Daoy (cell line): ENCODE measurements at places on chromosomes 2 and 18. TPM values are rescaled to one million over a fixed set of nuclear protein-coding genes. Genes with fewer than 3 reads are reported as not detected.

- peak; percentile 10 for DNase-seq
Observed at GRCh38 chr2:205511641-205512040, 170.7 kb upstream of the NRP2 start.

DNA sequence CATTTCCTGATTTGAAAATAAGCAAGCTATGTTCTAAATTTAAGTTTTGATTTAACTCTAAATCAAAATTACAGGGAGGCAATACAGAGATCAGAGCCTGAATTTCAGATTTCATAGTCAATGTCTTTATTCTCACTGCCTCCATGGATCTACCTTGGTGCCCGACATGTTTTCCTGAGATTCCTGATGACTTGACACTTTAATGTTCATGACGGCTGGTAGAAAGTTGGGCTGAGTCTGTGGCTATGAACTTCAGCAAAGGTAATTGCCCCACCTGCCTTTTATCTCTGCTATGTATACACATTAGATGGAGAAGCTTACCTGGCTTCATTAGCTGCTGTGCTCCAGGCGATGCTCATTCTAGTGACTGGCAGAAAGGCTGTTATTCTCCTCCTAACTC lies 1390.5 kb upstream of the CELF4 start:
- DNase-seq = no peak

- peak; percentile 83 for DNase-seq
Observed at GRCh38 chr2:218229851-218230250, 12.9 kb downstream of the ARPC2 start.

- DNase-seq = peak; percentile 97
Observed at GRCh38 chr2:41966431-41966893, 81.4 kb upstream of the PKDCC start.

- DNase-seq = no peak
Observed at GRCh38 chr2:17012297-17012696, 346.7 kb upstream of the CYRIA start.

- DNase-seq = no peak
Observed at GRCh38 chr18:62838475-62839098, 123.2 kb downstream of the PHLPP1 start.

DNA sequence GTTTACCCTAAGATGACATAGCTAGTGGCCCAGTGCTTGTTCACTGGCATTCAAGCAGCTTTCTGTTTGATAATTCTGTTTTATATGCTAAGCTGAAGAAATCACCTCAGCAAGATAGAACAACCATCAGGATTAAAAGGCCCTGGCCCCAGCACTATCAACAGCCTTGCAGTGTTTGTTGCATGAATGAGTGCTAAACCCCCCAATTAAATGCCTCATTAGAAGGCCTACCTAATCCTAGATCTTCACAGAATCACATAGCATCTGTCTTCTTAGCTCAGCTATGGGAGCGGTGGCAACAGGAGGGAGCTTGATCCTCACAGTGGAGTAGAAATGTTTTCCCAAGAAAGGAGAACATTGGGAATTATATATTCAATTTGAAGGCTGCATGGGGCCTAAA lies 194.1 kb upstream of the HNMT start:
- DNase-seq = no peak

GRCh38 chr2:112944971-112945370 lies 32.8 kb upstream of the IL36G start:
- DNase-seq = no peak

GRCh38 chr2:151904807-151905206 lies 76.6 kb upstream of the ARL5A start:
- DNase-seq = no peak

GRCh38 chr2:218434456-218434855 lies 15.5 kb downstream of the VIL1 start:
- DNase-seq = no peak

DNA sequence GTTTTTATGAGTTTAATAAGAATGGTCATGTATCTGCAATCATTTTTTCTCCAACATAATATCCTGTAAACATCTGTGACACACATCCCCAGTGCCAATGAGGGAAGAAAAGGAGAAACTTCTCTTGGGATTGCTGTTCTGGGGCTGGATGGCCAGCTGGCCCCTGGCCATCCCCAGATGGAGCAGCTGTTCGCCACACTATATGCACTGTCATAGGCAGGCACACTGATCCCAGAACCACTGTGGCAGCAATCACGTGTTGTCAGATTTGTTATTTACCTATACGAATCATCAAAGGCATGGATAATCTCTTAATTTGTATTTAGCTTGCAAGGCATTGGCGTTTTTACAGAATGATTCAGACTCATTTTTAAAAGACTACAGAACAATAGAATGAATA lies 167.6 kb upstream of the ACAA2 start:
- DNase-seq = no peak

GRCh38 chr18:58015065-58015780 lies 28.8 kb upstream of the NEDD4L start:
- DNase-seq = no peak

DNA sequence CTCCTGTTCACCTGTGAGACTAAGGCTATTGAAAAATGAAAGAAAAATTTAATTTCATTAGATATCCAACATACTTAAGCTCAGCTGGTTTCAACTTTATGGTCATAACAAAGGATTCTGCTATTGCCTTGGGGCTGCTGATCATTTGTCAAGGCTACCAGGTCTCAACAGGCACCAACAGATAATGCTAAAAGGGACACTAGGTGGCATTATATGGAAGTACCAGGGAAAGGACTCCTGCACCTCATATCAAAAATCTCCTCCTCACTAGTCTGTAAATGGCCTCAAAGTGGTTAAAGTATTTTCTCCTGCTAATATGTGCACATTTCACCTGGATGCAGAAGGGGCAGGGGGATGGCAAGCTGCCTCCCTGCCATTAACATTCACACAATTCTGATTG lies 167.9 kb upstream of the REG3A start:
- DNase-seq = no peak

DNA sequence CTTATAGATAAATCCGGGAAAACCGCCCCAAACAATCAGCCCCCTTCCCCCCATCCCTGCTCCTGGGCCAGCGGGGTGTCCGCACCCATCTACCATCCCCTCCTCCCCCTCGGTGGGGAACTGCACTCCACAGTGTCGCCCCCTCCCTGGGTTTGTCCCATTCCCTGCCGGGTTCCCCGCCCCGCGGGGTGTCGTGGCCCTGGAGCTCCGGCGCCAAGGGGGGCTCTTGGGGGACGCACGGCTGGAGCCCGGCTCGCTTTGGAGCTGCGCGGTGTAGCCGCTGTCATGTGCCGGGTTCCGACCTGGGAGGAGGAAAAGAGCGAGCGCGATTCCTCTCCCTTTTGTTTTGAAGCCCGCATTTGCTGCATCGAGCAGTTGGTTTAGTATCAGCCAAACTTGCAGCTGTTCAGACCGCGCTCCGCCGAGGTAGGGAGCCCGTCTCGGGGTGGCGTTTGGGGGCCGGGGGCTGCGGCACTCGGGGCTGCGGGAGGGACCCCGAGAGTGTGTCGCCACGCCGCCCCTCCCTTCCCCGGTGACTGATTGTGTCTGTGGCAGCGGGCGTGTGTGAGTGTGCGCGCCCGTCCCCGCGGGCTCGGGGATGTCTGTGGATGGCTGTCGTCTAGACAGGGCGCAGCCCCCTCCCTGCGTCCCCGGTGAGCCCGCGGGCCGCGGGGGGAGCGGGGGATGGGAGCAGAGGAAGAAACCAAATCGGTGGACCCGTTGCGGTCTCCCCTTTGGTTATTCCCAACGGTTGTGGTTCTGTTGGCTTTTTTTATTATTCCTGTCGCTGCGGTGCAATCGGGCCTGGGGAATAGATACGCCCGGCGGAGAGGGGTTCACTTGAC lies 797 bp downstream of the CTIF start:
- DNase-seq = peak; percentile 68

GRCh38 chr2:74945788-74946331 lies 12.6 kb upstream of the POLE4 start:
- no peak for DNase-seq

- DNase-seq = peak; percentile 46
Observed at GRCh38 chr2:177332026-177332991, 60.3 kb upstream of the AGPS start.

DNA sequence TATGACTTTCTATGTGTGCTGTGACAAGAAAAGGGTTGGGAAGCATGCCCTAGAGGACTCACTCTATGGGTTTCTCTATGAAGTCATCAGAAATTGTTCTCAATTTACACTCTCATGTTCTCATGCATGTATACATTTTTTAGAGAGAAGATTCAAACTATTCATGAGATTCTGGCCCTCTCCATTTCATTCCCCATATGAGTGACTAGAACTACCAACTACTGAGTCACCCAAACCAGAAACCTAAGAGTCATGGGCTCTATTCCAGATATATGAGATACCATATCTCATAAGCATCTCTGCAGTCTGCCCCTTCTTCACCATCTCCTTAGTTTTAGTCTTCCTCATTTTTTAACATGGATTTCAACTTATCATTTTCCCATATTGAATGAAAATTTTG lies 87.7 kb downstream of the EXOC6B start:
- DNase-seq = no peak

GRCh38 chr2:235543128-235543750 lies 49.4 kb downstream of the AGAP1 start:
- peak; percentile 47 for DNase-seq

- DNase-seq = no peak
Observed at GRCh38 chr18:69580107-69580506, 179.4 kb downstream of the DOK6 start.

DNA sequence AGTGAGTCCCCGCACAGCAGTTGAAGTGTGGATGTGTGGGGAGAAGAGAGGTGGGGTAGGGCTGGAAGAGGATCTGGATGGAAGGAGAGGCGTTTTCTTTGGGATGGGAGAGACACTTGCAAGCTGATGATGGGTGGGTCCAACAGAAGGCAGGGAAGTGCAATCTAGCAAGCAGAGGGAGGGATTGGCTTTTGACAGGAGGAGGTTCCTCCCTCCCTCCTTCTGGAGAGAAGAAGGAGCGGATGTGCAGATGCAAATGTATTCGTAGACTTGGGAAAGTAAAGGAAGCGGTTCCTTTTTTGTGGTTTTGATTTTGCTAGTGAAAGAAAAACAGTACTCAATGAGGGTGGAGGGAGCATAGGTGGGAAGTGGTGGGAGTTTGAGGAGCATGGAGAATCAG lies 48.9 kb downstream of the LAMA3 start:
- no peak for DNase-seq

- DNase-seq = peak; percentile 22
Observed at GRCh38 chr2:150296770-150297546, 190.5 kb downstream of the RND3 start.

DNA sequence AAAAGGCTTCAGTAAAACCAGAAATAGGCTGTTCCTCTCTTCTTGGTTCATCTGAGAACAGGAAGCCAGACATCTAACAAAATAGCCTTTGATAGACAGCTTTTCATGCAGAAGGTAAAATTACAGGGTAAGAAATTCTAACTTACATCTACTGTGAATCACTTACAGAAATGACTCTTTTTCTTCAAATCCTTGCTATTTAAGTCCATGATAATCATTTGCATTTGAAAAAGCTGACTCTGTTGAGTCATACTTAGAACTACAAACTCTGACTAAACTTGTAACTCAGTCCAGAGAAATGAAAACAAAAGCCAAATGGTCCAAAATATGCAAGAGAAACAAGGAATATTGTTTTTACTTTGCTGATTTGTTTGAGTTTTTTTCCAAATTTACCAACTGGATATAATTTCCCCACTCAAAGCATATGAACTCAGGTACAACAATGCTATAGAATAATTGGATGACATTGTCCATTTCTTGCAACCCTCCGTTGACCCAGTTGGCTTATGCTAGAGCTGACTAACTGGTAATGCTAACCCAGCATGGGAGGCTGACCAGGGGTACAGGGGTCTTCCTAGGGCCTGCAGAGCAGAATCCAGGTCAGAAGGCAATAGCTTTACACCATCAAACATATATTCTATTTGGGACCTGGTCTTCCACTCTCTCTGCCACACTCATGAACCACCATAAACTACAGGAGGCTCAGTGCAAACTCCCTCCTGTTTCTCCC lies 18.8 kb upstream of the MREG start:
- DNase-seq = peak; percentile 4

- no peak for DNase-seq
Observed at GRCh38 chr2:115939902-115940301, 1497.5 kb downstream of the DPP10 start.

DNA sequence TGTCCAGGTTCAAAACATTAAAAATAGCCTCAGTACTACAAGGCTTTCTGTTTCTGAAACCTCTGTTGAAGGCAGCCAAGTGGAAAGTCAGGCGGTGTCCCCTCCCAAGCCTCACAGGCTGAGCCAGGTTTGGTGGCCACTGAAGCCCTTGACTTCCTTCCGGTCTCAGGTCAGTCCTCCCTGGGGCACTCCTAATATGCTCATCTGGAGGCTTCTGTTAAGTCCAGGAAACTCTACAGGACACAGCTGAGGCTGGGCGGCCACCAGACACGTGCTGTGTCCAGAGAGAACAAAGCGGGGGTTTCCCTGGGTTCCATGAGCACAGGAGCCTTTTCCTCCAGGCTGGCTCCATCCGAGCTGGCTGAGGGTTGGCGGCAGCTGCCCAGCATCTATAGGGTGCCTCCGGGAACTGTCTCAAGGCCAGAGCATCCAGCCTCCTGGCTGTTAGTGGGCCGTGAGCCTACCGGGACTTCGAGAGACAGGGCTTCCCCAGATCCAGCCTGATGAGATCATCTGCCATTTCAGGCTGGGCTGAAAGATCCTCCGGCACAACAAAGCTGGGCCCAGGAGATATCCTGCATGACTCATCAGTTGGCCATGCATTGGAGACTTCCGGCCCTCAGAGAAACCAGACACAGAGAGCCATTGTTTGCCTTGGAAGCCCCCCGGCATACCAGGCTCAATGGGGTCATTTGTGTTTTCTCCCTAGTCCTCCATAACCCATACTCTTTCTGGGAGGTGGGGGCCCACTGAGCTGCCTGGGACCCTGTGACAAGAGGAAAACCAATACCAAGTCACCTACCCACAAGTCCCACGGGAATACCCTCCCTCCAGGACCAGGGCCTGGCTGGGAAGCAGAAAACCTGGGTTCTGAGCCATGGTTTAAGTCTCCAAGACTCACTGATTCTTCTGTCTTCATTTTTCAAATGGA lies 71.7 kb downstream of the HS1BP3 start:
- DNase-seq = peak; percentile 99

GRCh38 chr2:225091336-225091735 lies 49.1 kb upstream of the DOCK10 start:
- peak; percentile 72 for DNase-seq

- DNase-seq = no peak
Observed at GRCh38 chr2:46831869-46832265, 83.7 kb downstream of the MCFD2 start.

- DNase-seq = no peak
Observed at GRCh38 chr18:31554776-31555175, 36.9 kb upstream of the TTR start.

The PLGLB1 gene
- total RNA-seq = 0.29 and 1.3 TPM in 2 replicates

The SERPINB7 gene
- 1.4 and 1.7 TPM in 2 replicates for total RNA-seq

The NEB gene
- 0.17 and 0.48 TPM in 2 replicates for total RNA-seq

The ACMSD gene
- not detected in 2 replicates for total RNA-seq

The PRKAG3 gene
- total RNA-seq = not detected in 2 replicates

The TYMS gene
- total RNA-seq = 14.1 and 20.9 TPM in 2 replicates

The PLCD4 gene
- total RNA-seq = 0.06 TPM in 1 of 2 replicates, not detected in the other

The ABCG5 gene
- not detected in 2 replicates for total RNA-seq

The AGXT gene
- total RNA-seq = not detected in 2 replicates

The METTL8 gene
- total RNA-seq = 17.1 and 20.2 TPM in 2 replicates

The BCL11A gene
- total RNA-seq = 4.5 and 7.8 TPM in 2 replicates

The C2orf80 gene
- not detected in 2 replicates for total RNA-seq

The PLEK gene
- total RNA-seq = not detected in 2 replicates

The GPR55 gene
- total RNA-seq = not detected in 2 replicates

The SLC35G4 gene
- total RNA-seq = not detected in 2 replicates

The SULT1C2 gene
- 1.0 and 7.7 TPM in 2 replicates for total RNA-seq
